Psoas muscle (tissue), 8 donors: ENCODE measurements at places on chromosomes 7 and 10. TPM values are rescaled to one million over a fixed set of nuclear protein-coding genes. Genes with fewer than 3 reads are reported as not detected.

DNA sequence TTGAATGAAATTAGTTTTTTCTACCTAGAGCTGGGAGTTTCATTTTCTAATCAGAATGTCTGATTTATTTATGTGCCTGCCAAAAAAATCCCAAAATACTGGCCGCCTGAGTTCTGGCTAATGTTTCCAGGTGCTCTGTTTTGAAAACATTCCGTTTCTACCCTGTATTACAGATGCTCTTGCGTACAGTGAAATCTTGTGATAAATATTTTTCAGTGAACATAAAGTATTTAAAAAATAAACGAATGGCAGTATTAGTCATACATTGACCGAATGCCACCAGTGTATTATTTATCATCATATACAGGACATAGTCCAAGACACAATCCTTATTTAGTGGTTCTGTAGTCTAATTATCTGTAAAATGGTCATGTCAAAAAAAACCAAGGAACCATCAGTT, 102.8 kb downstream of the KAT6B start:
- no peak overlapping the region for H3K4me3 ChIP-seq
- no peaks in the 10 kb centered on the region for H3K27me3 ChIP-seq
- no peak overlapping the region for H3K27ac ChIP-seq
- H3K36me3 ChIP-seq = no peaks in the 10 kb centered on the region

- DNase-seq = no peak
- peak overlapping the region; percentile 90 for H3K27ac ChIP-seq
- H3K36me3 ChIP-seq = no peaks in the 10 kb centered on the region
Measured at GRCh38 chr7:101913851-101914250, 96.4 kb downstream of the CUX1 start.

DNA sequence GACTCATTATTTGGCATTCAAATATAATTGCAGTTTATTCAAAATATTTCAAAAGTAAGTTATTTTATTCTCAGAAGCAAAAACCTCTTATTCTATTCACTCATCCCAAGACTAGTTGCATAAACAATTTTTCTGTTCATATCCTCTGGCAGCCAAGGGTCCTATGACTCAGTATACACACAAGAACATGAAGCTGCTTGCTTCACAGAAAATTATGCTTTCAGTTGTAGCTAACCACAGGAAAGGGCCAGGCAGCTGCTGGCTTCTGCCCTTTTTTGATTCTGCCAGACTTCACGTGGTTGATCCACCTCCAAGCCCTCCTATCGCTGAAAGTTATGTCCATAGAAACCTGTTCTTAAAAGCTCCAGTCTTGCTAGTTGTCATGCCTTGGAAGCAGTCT, 108.8 kb downstream of the ABCA13 start:
- H3K4me3 ChIP-seq = no peak overlapping the region
- no peaks in the 10 kb centered on the region for H3K27me3 ChIP-seq
- no peaks in the 10 kb centered on the region for H3K4me1 ChIP-seq
- H3K36me3 ChIP-seq = no peaks in the 10 kb centered on the region

GRCh38 chr7:101620991-101621390, 8.1 kb downstream of the MYL10 start:
- no peak for DNase-seq
- H3K4me1 ChIP-seq = no peaks in the 10 kb centered on the region
- no peaks in the 10 kb centered on the region for H3K27me3 ChIP-seq
- H3K4me3 ChIP-seq = no peak overlapping the region

DNA sequence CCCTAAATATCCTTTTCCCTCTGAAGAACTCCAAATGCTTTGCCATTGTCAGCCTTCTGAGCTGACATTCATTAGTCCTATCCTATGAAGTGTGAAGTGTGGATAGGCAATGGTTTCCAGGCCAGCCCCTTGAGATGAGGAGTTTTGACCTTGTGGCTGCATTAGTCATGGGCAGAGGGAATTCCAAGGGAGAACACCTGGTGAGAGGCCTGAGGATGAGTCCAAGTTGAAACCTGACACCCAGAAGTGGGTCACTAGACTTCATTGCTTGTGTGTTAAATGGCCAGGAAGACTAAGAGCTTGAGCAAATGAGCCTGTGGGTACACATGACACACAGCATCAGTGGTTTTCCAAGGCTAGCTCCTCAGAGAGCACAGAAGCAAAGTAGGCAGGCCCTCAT, 260.8 kb downstream of the SKAP2 start:
- no peak overlapping the region for H3K4me3 ChIP-seq
- no peaks in the 10 kb centered on the region for H3K36me3 ChIP-seq
- H3K4me1 ChIP-seq = no peaks in the 10 kb centered on the region
- no peak for DNase-seq
- no peak overlapping the region for H3K27ac ChIP-seq
- H3K27me3 ChIP-seq = no peaks in the 10 kb centered on the region

- H3K27ac ChIP-seq = no peak overlapping the region
- no peaks in the 10 kb centered on the region for H3K27me3 ChIP-seq
- no peaks in the 10 kb centered on the region for H3K4me1 ChIP-seq
- no peaks in the 10 kb centered on the region for H3K36me3 ChIP-seq
Measured at GRCh38 chr10:128813574-128813973, 653.5 kb upstream of the MGMT start.

DNA sequence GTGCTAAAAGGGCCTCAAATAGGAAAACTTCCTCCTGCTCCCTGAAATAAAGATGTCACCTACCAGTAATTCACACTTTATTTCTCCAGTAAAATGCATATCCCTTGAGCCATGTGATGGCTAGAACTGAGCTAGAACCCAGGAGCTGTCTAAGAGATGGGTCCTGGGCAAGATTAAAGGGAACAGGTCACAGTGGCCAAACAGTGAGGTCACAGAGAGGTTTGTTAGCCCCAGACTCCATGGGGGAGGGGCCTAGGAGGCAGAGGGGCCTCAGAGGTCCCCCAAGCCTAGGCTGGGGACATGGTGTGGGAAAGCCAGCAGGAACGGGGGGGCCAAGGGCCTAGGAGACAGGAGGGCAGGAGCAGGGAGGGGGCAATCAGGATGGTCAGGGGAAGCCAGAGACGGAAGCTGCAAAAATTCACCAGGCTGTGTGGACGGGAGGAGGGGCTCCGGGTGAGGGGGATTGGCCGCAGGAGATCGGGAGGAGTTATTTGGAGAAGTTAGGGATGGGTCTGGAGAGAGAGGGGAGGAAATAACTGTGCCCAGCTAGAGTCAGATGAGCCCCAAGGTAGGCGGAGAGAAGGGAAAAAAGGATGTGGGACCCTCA, 3.3 kb downstream of the FBXO24 start:
- no peak overlapping the region for H3K4me3 ChIP-seq
- H3K4me1 ChIP-seq = peaks cover 12% of the 10 kb centered on the region
- H3K36me3 ChIP-seq = no peaks in the 10 kb centered on the region
- no peak for DNase-seq
- H3K27me3 ChIP-seq = no peaks in the 10 kb centered on the region

DNA sequence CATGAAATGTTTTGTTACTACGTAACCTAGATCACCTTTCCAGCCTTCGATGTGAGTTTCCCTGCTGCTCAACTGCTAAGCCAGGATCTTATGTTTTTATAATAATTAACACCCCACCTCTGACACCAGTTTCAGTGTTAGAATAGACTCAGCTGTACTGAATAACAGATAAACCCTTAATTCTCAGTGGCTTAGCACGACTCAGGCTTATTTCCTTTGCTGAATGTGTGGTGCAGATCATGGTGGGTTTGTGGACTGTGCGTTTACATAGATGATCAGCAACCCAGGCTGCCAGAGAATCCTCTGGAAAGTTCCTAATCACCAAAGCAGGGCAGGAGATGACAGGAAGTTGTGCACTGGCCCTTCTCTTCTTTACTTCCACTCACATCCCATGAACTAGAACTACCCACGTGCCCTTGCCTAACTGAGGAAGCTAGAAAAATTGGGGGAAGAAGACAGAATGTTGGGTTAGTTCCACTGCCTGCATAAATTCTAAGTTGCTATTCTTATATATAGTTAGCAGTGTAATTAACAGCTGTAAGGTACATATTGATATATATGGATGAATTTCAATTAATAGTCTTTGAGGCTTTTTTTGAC, 111.8 kb downstream of the MAPK8 start:
- H3K27me3 ChIP-seq = no peaks in the 10 kb centered on the region
- no peaks in the 10 kb centered on the region for H3K4me1 ChIP-seq

DNA sequence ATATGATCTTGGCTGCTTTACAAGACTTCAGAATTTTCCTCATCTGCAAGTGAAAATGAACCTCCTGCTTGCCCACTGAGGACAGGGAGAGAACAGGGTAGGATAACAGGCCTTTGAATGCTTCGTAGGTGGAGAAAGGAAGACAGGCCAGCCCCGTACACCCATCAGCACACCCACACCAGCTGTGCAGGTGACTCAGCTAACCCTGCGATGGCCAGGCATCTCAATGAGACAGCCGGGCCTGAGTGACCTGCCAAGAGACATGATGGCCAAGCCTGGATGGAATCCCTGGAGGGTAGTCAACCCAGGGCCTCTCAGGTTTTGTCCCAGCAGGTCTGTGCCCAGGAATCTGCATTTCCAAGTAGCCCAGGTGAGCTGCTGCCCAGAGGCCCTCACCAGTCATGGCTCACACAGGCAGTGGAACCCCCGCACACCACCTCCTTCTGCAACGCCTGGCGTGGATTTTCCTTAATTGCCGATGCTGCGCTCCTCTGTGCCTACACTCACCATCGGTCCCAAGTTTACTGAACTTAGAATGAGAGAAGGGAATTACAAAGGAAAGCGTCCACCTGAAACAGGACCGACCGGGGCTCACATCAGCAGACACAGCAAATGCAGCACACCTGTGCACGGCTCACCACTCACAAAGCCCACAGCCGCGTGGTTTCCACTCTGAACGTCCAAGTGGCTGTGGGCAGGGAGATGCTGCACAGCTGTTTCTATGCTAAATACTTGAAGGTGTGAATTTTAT, 163.7 kb downstream of the DIP2C start:
- H3K27ac ChIP-seq = peak overlapping the region; percentile 42
- peaks cover 24% of the 10 kb centered on the region for H3K4me1 ChIP-seq
- DNase-seq = peak; percentile 88
- no peaks in the 10 kb centered on the region for H3K27me3 ChIP-seq

DNA sequence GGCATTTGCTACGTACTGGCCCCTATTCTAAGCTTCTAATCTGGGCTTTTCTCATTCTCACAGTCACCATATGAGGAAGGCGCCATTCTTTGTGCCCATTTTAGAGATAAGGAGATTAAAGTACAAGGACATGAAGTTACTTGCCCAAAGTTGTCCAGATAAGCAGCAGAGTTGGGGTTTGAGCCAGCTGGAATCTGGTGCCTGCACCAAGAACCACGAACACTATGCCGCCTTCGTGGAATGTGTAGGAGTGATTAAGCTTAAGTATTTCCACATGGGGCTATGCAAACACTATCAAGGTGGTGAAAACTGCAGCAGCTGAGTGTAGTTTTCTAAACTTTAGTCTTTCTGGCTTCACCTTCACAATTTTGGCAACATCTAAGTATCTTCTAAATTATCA, 342.7 kb upstream of the ETV1 start:
- DNase-seq = no peak
- no peak overlapping the region for H3K4me3 ChIP-seq
- H3K27ac ChIP-seq = no peak overlapping the region
- no peaks in the 10 kb centered on the region for H3K27me3 ChIP-seq

GRCh38 chr7:121604627-121605316, 208.7 kb upstream of the FAM3C start:
- DNase-seq = no peak
- no peak overlapping the region for H3K27ac ChIP-seq
- H3K36me3 ChIP-seq = no peaks in the 10 kb centered on the region
- H3K4me3 ChIP-seq = no peak overlapping the region
- no peaks in the 10 kb centered on the region for H3K4me1 ChIP-seq
- no peaks in the 10 kb centered on the region for H3K27me3 ChIP-seq

DNA sequence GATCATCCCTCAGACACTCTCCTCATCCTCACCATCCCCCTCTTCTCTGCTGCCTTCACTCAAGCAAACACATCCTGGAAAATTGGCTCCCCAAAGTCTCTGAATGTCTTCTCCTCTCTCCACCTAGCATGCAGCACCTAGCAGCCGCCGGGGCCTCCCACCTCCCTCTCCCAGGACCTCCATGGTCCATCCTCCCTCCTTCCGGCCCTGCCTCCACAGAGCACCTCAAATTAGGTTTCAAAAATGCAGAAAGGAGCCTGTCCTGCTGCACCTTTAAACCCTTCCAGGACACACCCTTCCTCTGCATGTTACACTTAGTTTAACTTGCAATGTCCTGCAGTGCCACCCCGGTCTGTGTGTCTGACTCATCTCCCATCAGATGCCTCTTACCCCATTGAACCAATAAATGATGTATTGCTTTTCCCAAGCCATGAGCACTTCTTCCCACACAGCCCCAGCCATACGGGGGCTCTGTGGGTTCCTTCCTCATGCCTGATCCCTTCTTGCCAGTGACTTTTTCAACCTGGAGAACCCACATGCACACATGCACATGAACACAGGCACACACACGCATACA, 582.5 kb upstream of the MGMT start:
- DNase-seq = no peak
- no peaks in the 10 kb centered on the region for H3K4me1 ChIP-seq
- peaks cover 4% of the 10 kb centered on the region for H3K27me3 ChIP-seq
- no peaks in the 10 kb centered on the region for H3K36me3 ChIP-seq

DNA sequence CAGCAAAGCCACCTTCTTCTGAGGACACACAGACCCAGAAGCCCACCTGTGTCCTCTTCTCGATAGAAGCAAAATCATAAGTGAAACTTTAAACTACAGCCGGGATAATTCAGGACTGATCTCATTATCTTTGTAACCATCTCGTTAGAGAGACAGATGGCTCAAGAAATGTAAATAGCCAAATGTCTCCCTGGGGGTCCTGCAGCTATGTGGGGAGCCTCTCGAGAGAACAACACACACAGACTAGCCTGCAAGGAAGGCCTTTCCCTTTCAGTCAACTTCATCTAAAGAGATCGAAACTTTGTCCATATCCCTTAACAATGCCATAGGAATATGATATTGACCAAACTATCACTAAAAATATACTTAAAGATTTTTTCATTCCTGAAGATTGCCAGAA, 93.5 kb downstream of the VWC2 start:
- DNase-seq = no peak
- no peaks in the 10 kb centered on the region for H3K27me3 ChIP-seq
- no peak overlapping the region for H3K4me3 ChIP-seq
- no peaks in the 10 kb centered on the region for H3K4me1 ChIP-seq

- no peak overlapping the region for H3K4me3 ChIP-seq
- H3K27ac ChIP-seq = no peak overlapping the region
- H3K4me1 ChIP-seq = no peaks in the 10 kb centered on the region
- no peaks in the 10 kb centered on the region for H3K36me3 ChIP-seq
Measured at GRCh38 chr10:42984761-42985325, 92.0 kb upstream of the RET start.

- H3K27ac ChIP-seq = peak overlapping the region; percentile 89
- no peak for DNase-seq
- H3K4me1 ChIP-seq = peaks cover 19% of the 10 kb centered on the region
- H3K4me3 ChIP-seq = no peak overlapping the region
Measured at GRCh38 chr10:95562341-95562965, 1.3 kb upstream of the SORBS1 start.

- no peak overlapping the region for H3K4me3 ChIP-seq
- H3K27me3 ChIP-seq = no peaks in the 10 kb centered on the region
- H3K36me3 ChIP-seq = no peaks in the 10 kb centered on the region
Measured at GRCh38 chr7:29315892-29316270, 121.3 kb downstream of the CHN2 start.

GRCh38 chr7:151249732-151250072, 1.2 kb upstream of the SMARCD3 start:
- H3K4me1 ChIP-seq = peaks cover 48% of the 10 kb centered on the region
- no peaks in the 10 kb centered on the region for H3K36me3 ChIP-seq
- peak; percentile 64 for DNase-seq
- no peaks in the 10 kb centered on the region for H3K27me3 ChIP-seq
- H3K27ac ChIP-seq = peak overlapping the region; percentile 100

Gene SPDYE9
- total RNA-seq = not detected

Gene KLHDC10
- total RNA-seq = 45.0 TPM

Gene TECTB
- not detected for total RNA-seq

Gene CELF2
- 39.1 TPM for total RNA-seq

Gene TSPAN15
- 6.3 TPM for total RNA-seq

Gene RARRES2
- total RNA-seq = 4.1 TPM

Gene TYW1B
- total RNA-seq = 2.0 TPM

Gene ZNF853
- total RNA-seq = 10.4 TPM

Gene CPEB3
- 12.2 TPM for total RNA-seq
